IPS-NIHi11 (cell line): ENCODE measurements at places on chromosomes 5 and 9.

- no peak for DNase-seq
These were observed 172.4 kb downstream of the IRX2 start for GRCh38 chr5:2579126-2579525.

DNA sequence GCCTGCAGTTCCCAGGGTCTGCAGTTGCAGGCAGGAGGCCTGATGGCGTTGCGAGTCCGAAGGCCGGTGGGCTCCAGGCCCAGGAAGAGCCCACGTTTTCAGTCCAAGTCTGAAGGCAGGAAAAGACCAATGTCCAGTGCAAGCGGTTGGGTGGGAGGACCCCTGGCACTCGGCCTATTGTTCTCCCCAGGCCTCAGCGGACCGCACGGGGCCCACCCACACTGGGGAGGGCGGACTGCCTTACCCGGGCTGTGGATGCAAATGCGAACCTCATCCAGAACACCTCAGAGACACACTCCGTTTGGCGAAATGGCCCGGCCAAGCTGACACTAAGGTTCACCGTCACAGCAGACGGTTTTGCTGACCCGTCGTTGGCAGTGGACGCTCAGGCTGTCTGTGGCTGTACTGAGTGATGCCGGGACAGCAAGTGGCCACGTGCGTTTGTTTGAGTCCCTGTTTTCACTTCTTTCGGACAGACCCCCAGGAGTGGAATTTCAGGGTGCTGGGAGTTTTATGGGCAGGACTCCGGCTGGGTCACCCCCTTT lies 10.2 kb upstream of the SEC16A start:
- no peak for DNase-seq

DNA sequence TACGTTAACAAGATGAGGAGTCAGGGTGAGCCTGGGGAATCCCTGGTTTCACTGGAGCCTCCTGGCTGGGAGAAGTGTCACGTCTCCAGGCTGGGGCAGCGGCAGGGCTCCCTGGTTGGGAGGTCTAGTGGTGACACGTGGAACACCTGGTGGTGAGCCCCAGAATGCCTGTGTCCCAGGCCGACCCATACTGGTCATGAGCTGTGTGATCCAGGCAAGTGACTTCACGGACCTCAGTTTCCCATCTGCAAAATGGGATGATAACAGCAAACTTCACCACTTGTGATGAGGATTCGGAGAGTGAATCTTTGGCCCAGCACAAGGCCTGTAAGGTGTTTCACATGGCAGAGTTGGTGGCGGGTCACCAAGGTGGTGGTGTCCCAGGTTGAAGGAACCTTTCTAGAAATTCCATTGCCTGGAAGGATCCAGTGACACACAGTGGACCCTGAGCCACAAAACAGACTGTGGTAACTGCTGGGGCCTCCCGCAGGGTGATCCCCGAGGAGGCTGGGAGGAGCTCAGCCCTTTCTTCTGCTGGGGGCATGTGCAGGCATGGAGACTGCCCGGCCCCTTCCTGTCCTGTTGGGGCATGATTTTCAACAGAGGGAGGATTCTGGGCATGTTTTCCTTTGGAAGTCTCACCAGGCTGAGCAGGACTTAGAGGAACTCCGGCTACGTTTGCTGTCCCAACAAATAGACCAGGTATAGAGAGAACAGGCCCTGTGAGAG lies 153.9 kb upstream of the IER5L start:
- DNase-seq, result no peak

- no peak for DNase-seq
These were observed 229.4 kb downstream of the FSTL4 start for GRCh38 chr5:133382661-133383579.

DNA sequence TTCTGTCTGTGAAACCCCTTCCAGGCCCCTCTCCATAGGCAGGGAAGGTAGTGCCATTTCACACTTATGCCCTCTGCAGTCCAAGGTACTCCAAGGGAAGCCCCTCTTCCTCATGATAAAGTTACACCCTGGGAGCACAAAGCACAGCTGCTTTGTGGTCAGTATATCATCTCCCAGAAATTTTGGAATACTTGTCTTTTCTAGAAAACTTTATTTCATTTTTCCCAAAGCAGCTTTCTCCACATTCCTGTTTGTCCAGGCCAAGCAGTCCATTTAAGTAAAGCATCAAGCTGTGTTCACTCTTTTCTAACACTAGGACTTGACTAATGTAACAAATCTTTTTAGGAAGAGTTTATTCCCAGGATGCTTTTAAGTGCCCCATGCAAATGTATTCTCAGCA lies 371.8 kb upstream of the RGMB start:
- no peak for DNase-seq

DNA sequence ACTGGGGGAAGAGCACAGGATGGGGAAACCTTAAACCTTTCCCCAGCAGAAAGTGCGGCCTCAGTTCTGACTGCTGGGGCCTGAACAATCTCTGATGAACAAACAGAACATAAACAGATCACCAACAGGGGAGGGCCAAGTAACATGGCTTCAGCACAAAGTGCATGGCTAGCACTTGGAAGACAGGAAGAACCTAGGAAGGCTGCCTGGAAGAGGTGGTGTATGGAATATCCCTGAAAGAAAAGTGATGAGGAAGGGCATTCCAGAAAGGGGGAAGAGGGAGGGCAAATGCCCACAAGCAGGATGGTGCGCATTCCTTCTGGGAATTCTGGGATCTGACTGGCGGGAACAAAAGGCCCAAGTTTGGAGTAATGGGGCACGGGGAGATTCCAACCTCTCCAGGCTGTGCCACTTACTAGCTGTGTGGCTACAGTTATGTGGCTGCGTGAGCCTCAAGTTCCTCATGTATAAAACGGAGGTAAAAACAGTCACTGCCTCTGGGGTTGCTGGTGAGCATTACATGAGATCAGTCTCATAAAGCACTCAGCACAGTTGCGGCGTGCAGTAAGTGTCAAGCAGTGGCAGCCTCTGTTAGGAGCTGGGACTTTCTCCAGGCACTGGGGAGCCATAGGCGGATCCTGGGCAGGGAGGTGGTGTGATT lies 1.6 kb downstream of the PDGFRB start:
- no peak for DNase-seq
